Stimulated activated CD8-positive, alpha-beta memory T cell treated with anti-CD3 and anti-CD28 coated beads, Interleukin-4, amount 100 ng/mL, for 24 hours (primary cell): ENCODE measurements at places on chromosomes 1 and 21.

- no peak for DNase-seq
These were observed 209.7 kb upstream of the ST6GALNAC5 start for GRCh38 chr1:76657623-76658022.

- no peak for DNase-seq
These were observed 6.2 kb downstream of the PKNOX1 start for GRCh38 chr21:42980312-42981213.

DNA sequence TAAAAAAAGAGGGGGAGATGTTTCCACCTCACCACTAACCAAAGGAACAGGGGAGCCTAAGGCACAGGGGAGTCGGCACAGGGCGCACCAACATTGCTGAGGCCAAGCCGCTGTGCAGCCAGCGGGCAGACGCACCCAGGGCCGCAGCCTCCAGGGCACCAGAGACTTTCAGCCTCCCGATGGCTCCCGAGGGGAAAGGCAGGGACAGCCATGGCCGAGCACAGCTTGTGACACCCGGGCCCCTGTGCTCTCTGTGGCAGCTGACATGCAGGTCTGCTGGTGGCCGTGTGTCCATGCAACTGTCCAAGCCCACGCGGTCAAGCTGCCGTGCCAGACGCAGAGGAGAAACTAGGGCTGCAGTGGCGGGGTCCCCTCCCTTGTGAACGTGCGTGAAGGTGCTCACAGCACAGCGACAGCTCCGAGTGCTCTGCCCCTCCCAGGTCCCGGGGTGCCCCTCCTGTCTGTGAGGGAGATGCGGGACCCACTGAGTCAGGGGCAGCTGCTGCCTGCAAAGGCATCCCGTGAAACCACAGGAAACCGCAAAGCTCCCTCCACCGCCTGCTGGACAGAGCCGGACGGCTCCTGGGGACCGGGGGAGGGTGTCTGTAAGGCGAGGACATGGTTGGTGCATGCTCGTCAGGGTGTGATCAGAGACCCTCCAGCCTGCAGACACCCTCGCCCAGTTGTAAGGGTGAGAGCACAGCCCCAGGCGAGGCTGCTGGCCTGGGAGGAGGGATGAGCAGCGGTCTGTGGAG, 2.5 kb downstream of the KRTAP10-11 start:
- DNase-seq: no peak

GRCh38 chr1:55143684-55144083, 71.5 kb downstream of the USP24 start:
- no peak for DNase-seq

GRCh38 chr1:220089650-220090556, at the start of gene BPNT1:
BPNT1 (minus strand) TSS chr1:220089788; CDS start chr1:220079846, 9,942 bp downstream.
- DNase-seq: peak; percentile 93

GRCh38 chr1:36137776-36138175, 11.5 kb downstream of the TRAPPC3 start:
- no peak for DNase-seq

DNA sequence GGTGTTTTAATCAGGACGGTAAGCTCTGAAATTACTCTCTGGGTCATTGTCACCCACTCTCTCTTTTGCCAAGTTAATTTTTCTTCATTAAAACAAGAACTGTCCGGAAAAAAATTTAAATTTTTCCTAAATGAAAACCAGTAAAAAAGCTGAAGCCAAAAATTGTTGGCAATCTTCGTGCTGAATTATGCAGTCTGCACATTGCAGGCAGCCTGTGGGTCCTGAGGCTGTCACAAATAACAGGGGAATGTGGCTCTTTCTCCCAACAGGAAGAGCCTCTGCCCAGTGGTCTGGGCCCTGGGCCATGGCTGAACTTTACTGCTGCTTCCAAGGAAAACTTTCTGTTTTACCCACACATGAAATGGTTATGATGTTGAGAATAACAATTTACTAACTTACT, 153.9 kb upstream of the SPAG17 start:
- DNase-seq: no peak

DNA sequence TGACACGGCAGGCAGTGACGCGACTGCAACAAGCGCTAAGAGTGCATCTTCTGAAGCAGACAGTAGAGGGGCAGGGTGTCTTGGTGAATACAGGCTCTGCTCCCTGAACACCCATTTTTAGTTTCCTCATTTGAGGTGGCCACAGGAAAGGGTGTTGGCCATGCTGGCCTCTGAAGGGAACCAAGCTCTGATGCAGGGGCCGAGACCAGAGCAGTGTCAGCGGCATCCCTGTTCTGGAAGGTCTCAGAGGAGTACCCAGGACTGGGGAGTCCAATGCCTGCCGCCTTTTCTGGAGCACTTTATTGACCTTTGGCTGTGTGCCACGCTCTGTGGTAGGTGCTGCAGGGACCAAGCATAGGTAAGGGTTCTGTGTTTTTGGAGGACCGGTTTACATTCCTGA, 100.4 kb downstream of the KCNJ6 start:
- no peak for DNase-seq
